ENCODE measurements at places on chromosomes 1 and 21.
A peak's percentile ranks its signal among the peaks of the same experiment; 100 is the strongest.

DNA sequence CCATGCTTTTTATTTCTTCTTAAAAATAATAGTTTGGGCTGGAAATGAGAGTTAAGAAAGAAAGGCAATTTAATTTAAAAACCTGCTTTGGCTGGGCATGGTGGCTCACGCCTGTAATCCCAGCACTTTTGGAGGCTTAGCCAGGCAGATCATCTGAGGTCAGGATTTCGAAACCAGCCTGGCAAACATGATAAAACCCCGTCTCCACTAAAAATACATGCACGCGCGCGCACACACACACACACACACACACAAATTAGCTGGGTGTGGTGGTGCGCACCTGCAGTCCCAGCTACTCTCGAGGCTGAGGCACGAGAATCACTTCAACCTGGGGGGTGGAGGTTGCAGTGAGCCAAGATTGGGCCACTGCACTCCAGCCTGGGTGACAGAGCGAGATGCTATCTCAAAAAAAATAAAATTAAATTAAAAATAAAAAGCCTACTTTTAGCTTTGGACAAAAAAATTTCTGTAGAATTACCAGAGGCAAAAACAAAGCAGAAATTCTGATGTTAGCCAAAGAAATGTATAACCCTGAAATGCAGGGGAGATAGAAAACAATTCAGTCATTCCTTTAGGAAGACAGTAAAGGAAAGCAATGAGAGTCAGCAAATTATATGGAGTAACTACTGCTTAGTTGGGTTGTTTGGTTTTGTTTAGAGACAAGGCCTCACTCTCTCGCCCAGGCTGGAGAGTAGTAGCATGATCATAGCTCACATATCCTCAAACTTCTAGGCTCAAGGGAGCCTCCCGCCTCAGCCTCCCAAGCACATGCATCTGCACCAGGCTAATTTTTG is 15.7 kb upstream of the IPP start:
- DNase-seq, result no peak

DNA sequence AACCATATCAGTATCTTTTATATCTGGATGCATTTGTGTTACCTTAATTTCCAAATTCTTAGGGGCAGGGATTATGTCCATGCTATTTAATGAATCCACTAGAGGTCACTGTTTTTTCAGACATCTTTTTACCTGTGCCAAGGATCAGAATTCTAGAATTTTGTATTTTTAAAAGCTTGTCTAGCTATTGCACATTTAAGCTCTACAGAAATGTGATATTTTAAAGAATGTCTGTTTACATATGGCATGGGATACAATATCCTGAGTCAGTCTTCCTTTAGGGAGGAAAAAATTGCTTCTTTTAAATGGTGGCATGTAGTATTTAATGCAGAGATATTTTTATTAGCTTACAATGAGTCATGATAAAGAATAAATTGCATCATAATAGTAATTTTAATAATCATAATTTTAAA is 11.3 kb downstream of the RPAP2 start:
- DNase-seq, result no peak

DNA sequence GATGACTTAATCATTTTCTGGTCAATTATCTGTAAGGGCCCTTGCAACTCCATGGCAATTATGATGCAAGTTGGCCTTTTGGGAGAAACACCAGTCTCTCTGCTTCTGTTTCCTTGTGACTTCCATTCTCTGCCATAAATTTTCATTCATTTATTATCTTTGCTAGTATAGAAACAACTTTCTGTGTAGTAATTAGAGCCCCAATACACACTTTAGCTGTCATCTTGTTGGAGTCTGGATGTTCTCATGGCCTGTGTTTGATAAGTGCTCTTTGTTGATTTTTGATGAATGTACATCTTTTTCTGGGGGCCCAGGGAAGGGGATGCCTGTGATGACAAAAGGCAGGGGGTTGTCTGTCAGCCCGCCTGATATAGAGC is 22.4 kb downstream of the PROX1 start:
- DNase-seq, result no peak

GRCh38 chr1:182259229-182259872 is 132.2 kb downstream of the GLUL start:
- DNase-seq, result no peak

GRCh38 chr1:215292932-215293331 is 210.4 kb downstream of the KCNK2 start:
- no peak for DNase-seq

DNA sequence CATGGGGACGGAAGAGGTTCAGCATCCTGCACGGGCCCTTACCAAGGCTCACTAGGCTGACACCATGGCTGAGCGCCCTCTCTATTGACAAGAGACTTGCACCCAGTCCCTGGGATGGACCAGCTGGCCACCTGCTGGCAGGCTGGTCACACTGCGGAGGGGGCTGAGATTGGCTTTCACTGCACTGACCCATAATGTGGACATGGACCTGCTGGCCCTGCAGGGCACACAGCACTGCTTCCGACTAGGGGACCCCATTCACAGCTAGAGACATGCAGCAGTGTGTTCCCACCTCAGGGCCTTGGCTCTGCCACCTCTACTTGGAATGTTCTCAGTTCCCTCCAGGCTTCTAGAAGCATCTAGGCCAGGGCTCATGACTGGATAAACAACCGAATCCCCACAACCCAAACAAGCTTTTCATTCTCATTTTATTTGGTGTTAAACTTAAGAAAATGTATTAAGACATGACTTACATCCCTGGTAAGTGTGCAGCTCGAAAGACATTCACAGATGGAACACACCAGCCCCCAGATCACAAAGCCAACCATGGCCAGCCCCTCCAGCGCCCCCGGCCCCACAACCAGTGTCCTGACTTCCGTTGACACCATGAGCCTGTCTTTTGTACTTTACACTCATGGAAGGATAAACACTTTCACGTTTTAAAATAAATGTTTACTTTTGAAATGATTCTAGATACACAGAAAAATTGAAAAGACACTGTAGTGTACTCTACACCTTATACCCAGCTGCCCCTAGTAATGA is 9.3 kb upstream of the SRARP start:
- no peak for DNase-seq

GRCh38 chr1:67832737-67833601 is at the start of gene GNG12:
Gene GNG12, minus strand, starts transcription at chr1:67833467. Its CDS starts 125,781 bp downstream, at chr1:67707686.
- DNase-seq, result no peak

DNA sequence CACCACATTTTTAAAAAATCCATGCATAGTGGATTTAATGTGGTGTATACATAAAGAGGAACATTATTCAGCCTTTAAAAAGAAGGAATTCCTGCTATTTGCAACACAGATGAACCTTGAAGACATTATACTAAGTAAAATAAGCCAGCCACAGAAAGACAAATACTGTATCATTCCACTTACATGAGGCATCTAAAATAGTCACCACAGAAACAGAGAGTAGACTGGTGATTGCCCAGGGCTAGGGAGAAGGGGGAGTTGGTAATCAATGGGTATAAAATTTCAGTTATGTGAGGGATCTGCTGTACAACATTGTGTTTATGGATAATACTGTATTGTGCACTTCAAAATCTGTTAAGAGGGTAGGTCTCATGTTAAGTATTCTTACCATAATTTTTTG is 10.0 kb downstream of the FAM163A start:
- DNase-seq, result no peak

DNA sequence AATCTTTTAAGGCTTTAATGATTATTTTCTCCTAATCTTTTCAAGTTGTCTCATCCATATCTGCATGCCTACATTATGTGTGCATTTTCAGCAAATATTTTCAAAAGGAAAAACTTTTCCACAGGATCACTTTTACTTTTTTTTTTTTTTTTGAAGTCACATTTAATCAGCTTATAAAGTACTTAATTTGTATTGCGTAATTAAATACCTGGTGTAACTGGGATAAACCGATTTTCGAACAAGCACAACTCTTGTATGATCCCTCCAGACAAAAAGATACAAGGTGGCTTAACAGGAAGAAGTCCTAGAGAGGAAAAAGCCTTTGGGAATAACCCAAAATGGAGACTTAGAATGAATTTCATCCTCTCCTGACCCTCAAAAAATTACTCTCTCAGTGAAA is 1.3 kb upstream of the ATP6V1G3 start:
- DNase-seq, result no peak

- DNase-seq, result no peak
Observed at GRCh38 chr1:234429434-234429806, 49.6 kb downstream of the TARBP1 start.

DNA sequence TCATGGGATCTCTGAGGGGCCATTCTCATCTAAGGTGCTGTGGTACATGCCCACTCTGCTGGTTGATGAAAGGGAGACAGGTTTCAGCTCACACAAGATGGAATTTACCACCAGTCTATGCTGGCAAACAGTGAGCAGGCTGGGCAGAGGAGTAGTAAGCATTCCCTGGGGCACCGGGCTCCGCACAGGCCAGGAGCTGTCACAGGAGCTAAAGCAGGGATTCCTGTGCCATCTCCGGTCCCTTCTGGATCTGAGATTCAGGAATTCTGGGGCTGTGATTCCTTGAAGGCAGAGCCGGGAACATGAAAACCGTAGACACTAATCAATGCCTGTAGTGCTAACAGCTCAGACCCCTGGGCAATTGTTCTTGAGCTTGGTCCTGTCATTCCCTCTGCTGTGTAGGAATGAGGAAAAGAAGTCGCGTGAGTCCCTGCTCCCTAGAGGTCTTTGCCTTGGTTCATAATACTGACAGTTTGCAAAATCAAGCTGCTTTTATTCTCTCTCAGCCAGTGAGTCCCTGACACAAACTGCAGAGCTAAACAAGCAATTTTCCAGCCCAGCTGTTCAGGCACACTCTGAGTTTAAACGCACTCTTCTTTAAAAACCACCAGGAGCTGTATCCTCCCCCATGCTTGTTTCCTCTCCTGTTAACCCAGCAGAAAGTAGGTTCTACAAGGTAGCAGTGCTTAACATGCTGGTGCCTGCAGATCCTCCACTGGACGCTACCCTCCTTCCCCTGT is 52.5 kb downstream of the MDM4 start:
- DNase-seq, result no peak

DNA sequence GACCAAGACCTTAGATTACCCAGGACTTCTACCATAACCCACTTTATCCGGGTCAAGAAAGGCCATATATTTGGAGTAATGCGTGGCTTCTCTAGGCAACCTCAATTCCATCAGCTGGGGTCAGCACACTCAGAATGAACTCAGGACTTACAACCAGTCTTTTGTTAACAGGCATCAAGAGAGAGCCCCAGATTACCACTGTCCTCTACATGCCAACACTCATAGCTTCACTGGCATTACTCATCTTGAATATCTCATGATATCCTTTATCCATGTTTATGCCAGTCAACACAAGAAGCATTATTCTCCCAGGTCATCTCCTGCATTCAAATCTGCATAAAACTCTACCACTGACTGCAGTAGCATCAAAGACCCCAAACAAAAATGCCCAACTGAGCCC is 6.6 kb upstream of the FCGR2A start:
- no peak for DNase-seq

GRCh38 chr1:35825255-35825654 is 17.4 kb downstream of the AGO4 start:
- DNase-seq, result no peak

DNA sequence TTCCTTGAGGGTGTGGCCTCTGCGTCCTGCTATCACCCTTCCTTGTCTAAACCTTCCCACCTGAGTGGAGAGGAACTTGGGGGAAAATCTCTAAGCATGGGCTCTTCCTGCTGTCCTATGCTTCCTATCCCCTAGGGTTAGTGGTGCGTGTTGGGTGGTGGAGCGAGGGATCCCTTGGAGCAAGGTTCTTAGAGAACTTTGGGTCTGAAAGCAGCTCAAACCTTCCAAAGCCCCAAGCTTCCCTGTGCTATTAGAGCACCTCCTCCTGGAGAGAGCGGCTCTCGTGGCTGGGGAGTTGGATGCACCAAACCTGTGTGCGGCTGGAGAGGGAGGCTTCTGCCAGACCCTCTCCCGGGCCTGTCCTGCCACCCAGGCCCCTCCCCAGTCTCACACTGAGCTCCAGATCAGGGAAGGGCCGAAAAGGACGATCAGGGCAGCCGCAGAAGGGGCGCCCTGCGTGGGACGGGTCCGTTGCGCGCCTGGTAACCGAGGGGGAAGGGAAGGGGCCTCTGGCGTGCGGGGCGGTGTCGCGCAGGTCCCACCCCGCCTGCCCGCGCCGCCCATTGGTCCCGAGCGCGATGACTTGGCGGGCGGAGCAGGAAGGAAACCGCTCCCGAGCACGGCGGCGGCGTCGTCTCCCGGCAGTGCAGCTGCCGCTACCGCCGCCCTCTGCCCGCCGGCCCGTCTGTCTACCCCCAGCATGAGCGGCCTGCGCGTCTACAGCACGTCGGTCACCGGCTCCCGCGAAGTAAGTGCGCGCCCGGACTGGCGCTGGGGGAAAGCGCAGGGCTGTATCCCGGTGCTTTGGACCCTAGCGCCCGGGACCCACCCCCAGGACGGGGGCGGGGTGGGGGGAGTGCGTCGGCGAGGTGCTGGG is at the start of gene SH3BGRL3:
TSS of gene SH3BGRL3 (plus strand) at position 631 of the 877 bp plus-strand sequence. CDS start at position 701, 70 bp downstream.
- peak; percentile 66 for DNase-seq

All from stimulated activated CD4-positive, alpha-beta T cell treated with anti-CD3 and anti-CD28 coated beads, TNF-alpha, amount 100 ng/mL, for 1 hour (primary cell).